Fibroblast of skin of right biceps (primary cell): ENCODE measurements at places on chromosomes 4 and X.

- DNase-seq, result no peak
Observed at GRCh38 chr4:38728631-38729141, 54.1 kb downstream of the TLR10 start.

DNA sequence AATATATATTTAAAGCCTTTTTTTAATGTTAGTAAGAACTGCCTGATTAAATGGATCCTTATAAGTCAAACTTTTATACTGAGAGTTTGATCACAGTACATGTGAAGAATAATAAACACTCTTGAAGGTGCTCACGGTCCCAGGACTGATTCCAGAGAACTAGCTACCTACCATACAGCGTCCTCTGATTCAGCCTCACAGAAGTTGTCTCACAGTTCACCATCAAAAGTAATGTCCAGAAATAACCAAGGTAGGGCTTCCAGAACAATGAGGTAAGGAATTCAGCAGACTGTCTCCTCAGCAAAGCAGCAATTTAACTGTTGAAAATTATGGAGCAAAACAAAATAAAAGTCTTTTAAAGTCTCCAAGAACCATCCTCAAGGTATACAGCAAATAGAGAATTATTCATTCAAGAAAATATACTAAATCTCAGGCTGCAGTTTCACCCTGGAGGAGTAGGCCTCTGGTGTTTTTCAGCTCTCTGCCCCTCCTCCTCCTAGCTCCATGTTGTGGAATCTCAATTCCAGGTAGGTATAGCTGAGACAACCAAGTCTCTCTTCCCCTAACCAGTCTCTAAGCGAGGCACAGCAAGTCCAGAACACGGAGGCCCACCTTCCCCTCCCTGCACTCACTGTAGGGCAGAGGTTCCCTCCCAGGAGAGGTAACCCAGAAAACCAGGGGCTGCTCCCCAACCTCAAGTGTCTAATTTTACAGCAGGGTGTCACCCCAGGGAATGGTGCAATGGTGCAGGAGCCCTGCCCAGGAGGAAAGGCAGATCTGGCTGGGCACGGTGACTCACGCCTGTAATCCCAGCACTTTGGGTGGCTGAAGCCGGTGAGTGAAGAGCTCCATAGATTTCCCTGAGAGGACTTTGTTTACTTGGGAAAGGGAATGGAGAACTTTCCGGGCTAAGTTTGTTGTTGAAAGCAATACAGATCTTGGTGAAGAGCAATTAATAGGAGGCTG lies 28.6 kb downstream of the FAM241A start:
- DNase-seq, result peak; percentile 25

GRCh38 chr4:38866973-38867477 lies 581 bp upstream of the FAM114A1 start:
- DNase-seq, result no peak

DNA sequence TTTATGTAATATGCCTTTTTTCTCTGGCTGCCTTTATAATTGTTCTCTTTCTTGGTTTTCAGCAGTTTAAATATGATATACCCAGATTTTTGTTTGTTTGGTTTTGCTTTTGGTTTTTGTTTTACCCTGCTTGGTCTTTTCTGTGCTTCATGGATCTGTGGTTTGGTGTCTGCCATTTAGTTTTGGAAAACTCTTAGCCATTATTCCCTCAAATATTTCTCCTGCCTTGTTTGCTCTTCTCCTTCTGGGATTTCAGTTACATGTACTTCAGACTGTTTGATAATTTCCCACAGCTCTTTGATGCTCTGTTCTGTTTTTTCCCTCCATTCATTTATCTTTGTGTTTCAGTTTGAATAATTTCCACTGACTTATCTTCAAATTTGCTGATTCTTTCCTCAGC lies 223.1 kb upstream of the BCOR start:
- DNase-seq, result no peak

DNA sequence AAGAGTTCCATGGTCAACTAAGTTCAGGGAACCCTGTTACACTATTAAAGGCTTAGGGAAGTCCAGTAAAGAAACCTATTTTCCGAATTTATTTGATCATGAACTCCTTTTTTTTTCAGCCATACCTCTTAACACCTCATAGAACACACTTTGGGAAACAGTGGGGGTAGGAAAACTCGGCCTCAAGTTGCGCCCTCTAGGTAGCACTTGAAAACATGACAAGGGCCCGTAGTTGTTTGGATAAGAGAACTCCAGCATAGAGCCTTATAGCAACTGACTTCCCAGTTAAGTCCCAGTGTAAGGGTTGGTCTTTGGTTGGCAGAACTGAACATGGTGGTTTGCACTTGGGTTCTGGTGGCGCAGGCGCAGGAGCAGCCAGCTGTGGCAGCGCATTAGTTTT lies 14.4 kb downstream of the OGT start:
- no peak for DNase-seq

DNA sequence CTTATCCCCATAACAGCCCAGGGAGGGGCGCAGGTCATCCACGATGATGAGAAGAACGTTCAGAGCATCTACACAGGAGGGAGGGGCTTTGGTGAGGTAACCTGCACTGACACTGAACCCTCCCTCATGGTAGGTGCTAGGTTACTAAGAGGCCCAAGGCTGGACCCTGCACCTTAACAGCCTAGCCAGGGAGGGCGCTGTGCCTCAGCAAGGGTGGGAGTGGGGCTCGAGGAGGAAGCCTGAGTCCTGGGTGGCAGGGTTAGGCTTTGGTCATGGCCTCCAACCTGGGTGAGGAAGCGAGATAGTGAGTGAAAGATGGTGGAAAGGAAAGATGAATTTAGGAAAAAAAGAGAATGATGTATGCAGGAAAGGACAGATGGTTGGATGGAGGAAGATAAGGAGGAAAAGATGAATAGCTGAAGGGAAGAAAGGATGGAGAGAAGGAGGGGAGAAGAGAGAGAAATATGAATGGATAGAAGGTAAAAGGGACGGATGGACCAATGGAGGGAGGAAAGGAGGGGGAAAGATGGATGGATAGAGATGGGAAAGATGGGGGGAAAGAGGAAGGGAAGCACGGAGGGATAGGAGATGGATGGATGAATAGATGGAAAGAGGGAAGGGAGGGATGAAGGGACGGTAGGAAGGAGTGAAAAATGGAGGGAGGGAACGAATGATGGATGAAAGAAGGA lies 736 bp downstream of the IDS start:
- no peak for DNase-seq

- DNase-seq, result peak; percentile 10
Observed at GRCh38 chrX:20265726-20266681, 705 bp downstream of the RPS6KA3 start.

DNA sequence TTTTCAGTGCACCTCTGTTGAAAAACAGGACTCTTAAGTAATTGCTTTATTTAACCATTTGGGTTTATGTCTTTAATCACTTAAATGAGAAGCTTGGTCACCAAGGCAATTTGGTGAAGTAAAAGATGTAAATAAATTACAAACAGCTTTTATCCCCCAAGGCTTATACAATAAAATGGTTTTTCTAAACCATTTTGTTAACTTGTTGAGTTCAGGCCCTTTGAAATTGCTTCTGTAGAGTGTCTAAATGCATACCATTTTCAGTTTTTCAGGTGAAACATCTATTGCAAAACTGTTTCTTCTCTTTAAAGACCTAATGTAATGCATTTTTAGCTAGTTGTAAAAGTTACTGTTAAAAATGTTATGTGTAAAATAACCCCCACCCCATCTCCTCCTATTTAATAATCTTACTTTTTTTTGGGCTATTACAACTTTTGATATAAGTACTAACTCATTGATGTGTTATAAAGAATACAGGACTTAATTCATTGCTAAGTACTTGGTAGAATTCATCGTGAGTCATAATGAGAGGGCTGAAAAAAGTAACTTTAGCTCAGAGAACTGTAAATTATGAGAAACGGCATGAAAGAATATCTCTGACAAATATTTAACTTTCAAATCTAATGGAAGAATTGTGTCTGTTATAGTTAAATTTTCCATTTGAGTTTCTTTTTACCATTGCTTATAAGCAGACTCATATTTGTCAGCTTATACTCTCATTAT lies 4.5 kb downstream of the RAPGEF2 start:
- DNase-seq, result peak; percentile 25

GRCh38 chrX:101206471-101206870 lies 13.1 kb upstream of the DRP2 start:
- DNase-seq, result peak; percentile 55

DNA sequence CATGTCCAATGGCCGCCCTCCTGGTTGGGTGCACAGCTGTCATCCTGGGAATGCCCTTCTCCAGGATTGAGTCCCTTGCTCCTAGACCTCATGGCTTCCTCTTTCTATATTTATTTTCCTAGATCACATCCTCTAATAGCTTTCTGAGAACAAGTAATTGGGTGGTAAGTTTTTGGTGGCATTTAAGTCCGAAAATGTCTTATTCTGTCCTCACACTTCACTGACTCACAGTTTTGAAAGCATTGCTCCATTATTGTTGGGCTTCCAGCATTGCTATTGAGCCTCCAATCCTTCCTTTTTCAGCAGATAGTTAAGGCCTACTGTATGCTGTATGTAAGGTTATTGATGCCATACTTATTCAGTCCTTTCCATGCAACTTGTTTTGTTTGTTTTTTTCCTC lies 25.9 kb downstream of the PGM2 start:
- DNase-seq, result no peak

GRCh38 chr4:7206911-7207567 lies 14.7 kb downstream of the SORCS2 start:
- peak; percentile 91 for DNase-seq

DNA sequence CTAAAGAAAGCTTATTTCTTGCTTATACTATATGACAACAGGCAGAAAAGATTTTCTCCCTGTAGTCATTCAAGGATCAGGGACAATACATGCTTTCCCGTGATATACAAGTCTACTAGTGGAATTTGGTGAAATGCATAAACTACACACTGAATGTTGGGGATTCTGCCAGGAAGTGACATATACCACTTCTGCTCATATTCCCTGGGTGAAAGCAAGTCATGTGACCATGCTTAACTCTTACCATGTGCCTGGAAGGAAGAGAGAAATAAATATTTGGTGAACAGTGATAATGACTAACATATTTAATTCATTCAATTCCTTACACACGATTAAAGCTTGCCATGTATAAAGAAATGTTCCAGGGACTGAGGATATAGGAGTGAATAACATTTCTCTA lies 534.6 kb downstream of the PPARGC1A start:
- peak; percentile 48 for DNase-seq

GRCh38 chr4:72901553-72901952 lies 168.0 kb downstream of the COX18 start:
- no peak for DNase-seq

GRCh38 chr4:42710761-42711160 lies 53.9 kb upstream of the ATP8A1 start:
- no peak for DNase-seq

DNA sequence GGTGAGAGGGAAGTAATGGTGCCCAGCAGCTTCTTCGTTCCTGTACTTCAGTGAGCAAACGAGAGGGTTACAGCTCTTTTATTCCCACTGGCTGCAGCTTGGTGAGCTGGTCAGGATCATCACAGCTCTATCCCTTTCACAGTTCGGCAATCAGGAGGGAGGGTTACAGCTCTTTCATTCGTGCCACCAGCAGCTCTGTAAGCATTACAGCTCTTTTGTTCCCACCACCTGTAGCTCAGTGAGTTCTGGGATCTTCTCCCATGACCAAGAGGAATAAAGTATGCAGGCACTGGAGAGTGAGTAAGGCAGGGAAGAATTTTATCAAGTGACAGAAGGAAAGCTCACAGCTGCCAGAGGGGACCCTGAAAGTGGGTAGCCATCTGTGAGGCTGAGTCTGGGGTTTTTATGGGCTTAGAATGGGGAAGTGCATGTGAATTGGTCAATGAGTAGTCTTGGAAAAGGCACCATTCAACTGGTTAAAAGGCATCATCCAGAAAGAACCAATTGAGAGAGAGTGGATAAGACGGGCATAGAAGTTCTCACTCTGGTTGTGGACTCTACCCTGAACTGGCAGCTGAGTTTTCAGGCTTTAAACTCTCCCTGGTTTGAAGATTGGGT lies 123.7 kb downstream of the COX18 start:
- DNase-seq, result no peak

- DNase-seq, result peak; percentile 8
Observed at GRCh38 chr4:77449171-77449570, 156.4 kb upstream of the CXCL13 start.

DNA sequence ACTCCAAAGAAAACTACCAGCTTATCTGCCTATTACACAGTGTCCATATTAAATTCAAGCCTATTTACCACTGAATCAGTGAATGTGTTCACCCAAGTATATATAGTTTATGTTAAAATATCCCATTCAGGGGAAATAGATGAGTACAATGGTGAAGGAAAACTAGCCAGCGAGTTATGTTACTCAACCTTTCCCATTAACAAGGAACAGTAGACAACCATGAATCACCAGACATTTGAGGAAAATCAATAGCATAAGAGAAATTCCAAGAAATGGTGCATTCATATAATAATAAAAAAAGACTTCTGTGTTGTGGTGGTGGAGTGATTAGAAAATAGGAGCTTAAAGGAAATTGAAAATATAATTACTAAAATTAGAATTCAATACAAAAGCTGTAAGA lies 21.3 kb downstream of the IQCM start:
- peak; percentile 28 for DNase-seq

- DNase-seq, result peak; percentile 65
Observed at GRCh38 chr4:139900964-139901376, 235.4 kb downstream of the MGST2 start.

DNA sequence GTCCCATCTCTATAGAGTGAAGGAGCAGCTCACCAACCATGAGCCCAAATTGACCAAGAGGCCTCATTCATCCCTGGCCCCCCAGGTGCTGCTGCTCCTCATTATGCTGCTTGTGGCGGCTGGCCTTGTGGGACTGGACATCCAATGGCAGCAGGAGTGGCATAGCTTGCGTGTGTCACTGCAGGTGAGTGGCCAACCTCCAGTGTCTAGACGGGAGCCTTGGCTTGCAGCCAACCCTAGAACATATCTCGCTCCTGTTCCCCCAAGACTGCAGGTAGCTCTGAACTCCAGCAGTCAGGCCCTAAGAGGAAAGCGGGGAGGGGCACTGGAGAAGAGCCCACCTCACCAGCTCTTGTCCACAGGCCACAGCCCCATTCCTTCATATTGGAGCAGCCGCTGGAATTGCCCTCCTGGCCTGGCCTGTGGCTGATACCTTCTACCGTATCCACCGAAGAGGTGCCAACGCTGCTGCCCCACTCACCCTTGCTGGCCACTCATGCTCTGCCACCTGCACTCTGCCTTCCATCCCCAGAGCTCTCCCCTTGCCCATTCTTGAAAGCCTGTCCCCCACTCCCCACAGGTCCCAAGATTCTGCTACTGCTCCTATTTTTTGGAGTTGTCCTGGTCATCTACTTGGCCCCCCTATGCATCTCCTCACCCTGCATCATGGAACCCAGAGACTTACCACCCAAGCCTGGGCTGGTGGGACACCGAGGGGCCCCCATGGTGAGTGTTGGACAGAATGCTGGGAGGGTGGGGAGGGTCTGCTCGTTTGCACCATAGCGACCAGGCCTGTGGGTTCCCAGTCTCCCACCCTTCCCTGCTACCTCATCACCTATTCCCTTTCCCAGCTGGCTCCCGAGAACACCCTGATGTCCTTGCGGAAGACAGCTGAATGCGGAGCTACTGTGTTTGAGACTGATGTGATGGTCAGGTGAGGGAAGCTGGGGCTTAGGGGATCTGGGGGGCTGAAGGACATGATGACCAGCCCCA lies 3.5 kb downstream of the GDPD2 start:
- DNase-seq, result no peak

GRCh38 chr4:77618383-77619241 lies 13.0 kb downstream of the CXCL13 start:
- peak; percentile 62 for DNase-seq
